T-helper 17 cell (primary cell): ENCODE measurements at places on chromosomes 12 and 14. TPM values are rescaled to one million over a fixed set of nuclear protein-coding genes. Genes with fewer than 3 reads are reported as not detected.

ATG101 gene
- 22.0 TPM for total RNA-seq

PTCSC3 gene
- not detected for total RNA-seq

RNASE13 gene
- not detected for total RNA-seq

GRCh38 chr14:78917462-78917861, 747.3 kb downstream of the NRXN3 start:
- no peak for DNase-seq

GRIN2B gene
- not detected for total RNA-seq

GRCh38 chr14:101123618-101124510, 220.3 kb upstream of the RTL1 start:
- DNase-seq: no peak

DNA sequence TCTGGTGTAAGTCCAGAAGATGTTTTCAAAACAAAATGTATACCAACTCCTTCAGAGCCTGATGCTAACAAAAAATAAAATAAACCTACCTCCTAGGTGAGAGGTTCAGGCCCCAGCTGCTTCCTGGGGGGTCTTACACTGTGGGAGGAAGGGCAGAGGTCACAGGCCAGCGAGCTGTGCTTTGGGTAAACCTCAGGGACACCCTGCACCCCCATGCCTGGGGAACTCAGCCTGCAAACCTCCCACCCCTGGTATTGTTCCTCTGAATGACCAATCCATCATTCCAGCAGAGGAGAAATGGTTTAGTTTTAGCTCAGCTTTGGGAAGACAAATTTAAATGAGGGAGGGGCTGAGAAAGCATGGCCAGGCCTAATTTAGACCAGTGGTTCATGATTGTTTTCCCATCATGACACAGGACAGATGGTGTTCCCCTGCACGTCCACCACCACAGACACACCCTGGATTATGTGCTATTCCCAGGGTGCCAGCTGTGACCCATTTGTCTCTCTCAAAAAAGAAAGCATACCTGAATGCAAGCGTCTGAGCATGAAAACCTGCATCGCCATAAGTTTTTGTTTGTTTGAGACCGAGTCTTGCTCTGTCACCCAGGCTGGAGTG, 14.5 kb upstream of the TFCP2 start:
- no peak for DNase-seq

DNA sequence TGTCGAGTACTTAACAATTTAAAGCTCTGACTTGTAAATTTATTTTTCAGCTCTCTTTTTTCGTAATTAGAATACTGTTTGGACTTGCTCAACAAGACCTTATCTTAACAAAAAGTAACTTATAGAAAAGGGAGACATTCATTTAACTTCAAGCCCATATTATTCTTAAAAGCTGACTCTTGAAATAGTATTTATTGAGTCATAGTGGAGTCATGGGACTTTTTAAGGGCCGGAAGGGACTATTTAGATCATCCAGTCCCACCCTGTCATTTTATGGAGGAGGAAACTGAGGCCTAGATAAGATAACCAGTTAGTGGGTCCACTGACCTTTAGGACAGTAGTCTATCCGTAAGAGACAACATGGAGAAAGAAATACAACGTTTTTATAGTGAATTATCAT, 1.5 kb downstream of the RAP1B start:
- no peak for DNase-seq

DNA sequence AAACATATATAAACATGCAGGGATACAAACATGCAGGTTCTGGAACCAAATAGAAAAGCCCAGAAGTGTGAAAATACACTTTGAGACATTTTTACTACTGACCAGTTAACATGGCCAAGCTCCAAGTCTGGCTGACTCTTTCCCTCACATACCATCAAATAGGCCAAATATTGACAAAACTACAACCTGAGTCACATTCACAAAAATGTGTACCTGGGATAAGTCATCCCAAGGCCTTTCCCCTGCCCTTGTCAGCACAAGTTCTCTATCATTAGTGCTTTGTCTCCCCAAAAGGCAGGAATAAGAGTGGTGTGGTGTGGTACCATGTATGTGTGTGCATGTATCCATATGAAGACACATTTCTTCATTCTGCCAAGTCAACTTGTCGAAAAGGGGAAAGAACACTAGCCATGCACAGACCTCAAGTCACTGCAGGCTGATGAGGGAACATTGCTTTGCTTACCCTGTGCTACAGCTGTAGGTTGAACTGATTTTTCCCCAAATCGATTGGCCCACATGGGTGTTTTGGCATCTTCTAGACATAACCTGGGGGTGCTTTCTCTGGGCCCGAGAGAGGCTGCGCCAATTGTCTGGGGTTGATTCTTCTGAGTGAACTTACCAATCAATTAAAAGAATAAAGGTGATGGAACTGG, 14.9 kb downstream of the HOXC4 start:
- DNase-seq: no peak

GRCh38 chr14:98651037-98651436, 621.0 kb downstream of the BCL11B start:
- no peak for DNase-seq

- DNase-seq: no peak
Measured at GRCh38 chr14:40757376-40757950, 849.2 kb upstream of the LRFN5 start.

DNA sequence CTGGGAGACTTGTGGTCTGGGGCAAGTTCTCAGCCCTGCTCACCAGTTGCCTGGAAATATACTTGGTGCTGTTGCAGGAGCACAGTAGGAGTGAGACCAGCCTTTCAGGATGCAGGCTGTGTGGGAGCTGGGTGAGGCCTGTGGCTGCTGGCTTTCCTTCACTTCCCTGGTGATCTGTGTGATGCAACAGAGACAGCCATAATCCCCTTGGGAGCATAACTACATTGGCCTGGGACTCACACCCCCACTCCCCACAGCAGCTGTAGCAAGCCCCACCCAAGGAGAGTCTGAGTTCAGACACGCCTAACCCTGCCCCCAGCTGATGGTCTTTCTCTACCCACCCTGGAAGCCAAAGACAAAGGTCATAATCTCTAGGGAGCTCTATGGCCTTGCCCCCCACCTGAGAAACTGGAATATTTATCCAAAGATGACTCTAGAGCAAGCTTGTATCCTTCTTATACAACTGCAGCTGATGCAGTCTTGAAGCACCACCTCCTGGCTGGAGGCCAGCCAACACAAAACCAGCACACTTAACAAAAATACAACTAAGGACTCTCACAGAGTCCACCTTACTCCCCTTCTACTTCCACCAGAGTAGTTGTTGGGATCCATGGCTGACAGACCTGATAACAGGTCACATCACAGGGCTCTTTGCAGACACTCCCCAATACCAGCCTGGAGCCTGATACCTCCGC, 190.4 kb upstream of the CPNE8 start:
- no peak for DNase-seq

- no peak for DNase-seq
Measured at GRCh38 chr14:91470216-91470615, 39.9 kb downstream of the PPP4R3A start.

GRCh38 chr14:100604709-100605108, 17.5 kb upstream of the BEGAIN start:
- no peak for DNase-seq

- DNase-seq: no peak
Measured at GRCh38 chr14:65164068-65164824, 61.9 kb upstream of the MAX start.

DNA sequence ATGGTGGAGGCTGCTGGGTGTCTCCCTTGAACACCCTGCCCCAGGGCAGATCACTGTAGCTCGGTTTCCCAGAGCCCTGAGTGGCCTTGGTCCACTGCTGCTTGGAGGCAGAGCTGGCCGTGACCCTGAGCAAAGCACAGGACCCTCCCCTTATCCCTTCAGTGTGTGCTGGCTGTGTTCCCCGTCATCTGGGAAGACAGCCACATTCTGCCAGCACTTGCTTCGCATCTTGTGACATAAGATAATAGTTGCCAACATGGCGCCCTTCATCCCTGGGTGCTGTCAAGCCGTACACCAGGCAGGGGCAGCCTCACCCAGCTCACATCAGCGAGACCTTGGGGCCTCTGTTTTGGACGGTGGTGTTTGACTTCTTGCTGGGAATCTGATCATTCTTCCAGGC, 12.1 kb upstream of the ALDH2 start:
- no peak for DNase-seq

- no peak for DNase-seq
Measured at GRCh38 chr12:89970722-89971121, 262.1 kb upstream of the ATP2B1 start.

CD9 gene
- total RNA-seq: 28.0 TPM

GPHB5 gene
- total RNA-seq: not detected

DNA sequence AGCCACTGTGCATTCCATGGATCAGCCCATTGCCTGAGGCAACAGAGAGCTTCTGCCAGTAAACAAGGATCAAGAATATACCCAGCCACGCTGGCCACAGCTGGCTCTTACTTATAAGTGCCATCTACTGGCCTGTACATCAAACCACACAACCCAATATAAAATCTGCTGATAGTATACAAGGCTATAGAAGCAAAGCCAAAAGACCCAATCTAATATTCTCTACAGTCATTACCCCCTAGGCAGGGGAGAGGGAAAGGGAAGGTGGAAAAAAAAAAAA, 4.4 kb upstream of the FAM186B start:
- no peak for DNase-seq

DNA sequence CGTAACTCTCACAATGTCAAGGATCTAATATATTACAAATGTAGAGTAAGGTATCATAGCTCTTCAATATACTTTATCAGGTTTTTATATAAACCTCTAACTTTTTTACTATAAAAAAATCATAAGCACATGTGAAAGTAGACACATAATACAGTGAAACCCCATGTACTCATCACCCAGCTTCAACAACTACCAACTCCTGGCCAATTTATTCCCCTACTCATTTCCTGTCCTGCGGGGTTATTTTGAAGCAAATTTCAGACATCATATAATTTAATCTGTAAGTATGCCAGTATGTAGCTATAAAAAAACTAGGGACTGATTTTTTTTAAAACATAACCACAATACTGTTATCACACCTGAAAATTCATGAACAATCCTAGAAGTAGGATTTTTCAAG, 47.7 kb downstream of the NOPCHAP1 start:
- no peak for DNase-seq

- DNase-seq: no peak
Measured at GRCh38 chr14:98926801-98927200, 345.2 kb downstream of the BCL11B start.

DAO gene
- not detected for total RNA-seq

GRCh38 chr12:91617818-91618217, 435.2 kb upstream of the DCN start:
- DNase-seq: no peak

LRP1-AS gene
- not detected for total RNA-seq

HSPB8 gene
- not detected for total RNA-seq

DIO3 gene
- total RNA-seq: not detected

NTF3 gene
- not detected for total RNA-seq

YARS2 gene
- 15.1 TPM for total RNA-seq

DNA sequence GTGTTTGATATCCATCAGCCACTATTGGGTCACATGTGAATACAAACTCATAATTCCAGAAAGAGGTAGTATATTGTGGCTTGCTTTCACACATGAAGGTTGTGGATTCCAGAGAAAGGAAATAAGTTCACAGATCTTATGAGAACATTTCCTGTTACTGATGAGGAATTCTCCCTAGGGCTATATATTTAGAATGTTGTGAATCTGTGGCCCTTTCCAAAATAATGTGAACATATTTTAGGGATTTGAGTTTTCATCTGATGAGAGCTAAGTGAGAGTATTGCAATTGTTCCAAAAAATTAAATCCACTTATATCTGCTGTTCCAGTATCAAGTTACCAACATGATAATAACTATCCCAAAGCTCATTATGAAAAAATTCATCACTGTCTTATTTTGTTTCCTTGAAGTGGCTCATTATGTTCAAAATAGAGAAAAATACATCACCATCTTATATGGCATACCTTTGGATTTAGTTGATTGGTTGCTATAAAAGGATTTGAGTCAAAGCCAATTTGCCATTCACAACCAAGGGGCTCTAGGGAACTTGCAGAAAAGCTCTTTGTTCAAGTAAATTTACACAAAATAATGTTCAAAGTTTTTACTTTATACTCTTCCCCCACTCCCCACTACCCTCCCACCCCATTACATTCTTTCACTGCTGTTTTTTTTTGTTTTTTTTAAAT, 76.3 kb downstream of the MYRFL start:
- no peak for DNase-seq

PLXNC1 gene
- 30.6 TPM for total RNA-seq

CLEC2B gene
- total RNA-seq: 116 TPM

SERPINA10 gene
- total RNA-seq: not detected
